ENCODE measurements at places on chromosomes 6 and 20. TPM values are rescaled to one million over a fixed set of nuclear protein-coding genes. Genes with fewer than 3 reads are reported as not detected.

GSTA4 gene
- total RNA-seq, result not detected

- DNase-seq, result no peak
Measured at GRCh38 chr20:58023781-58024180, 204.7 kb downstream of the ANKRD60 start.

DNA sequence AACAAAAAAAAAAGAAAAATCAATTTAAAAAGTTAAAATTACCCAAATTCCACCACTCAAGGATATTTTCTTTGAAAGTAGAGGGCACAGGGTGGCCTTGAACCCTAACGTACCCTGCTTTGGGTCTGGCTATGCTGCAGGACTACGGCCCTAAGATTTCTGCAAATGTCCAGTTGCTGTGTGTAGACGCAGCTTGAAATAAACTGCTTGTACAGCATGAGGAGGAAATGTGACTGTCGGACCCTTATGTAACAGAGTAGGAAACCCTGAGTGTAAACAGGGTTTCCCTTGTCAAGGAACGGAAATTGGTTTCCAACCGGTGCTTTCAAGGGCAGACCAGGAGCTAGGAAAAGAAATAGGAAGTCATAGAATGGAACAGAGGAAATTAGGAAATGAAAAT, 60.7 kb upstream of the SHLD1 start:
- DNase-seq, result no peak

CALHM4 gene
- total RNA-seq, result not detected

DNA sequence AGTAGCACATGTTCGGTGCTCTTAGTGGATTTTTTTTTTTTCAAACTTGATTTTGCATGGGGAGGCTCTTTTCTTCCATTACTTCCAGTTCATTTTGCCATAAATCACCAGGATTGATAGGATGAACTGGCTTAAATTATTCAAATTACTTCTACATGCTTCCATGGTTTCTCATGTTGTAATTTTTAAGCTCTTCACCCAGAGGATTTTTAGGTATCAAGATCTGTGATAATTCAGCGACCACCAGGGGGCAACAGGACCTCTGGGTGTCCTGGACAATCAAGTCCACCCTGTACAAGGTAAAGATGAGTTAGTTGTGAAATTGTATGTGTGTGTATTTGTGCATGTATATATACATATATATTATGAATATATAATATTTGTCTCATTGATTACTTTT, 4.2 kb upstream of the EPHA7 start:
- DNase-seq, result no peak

DNA sequence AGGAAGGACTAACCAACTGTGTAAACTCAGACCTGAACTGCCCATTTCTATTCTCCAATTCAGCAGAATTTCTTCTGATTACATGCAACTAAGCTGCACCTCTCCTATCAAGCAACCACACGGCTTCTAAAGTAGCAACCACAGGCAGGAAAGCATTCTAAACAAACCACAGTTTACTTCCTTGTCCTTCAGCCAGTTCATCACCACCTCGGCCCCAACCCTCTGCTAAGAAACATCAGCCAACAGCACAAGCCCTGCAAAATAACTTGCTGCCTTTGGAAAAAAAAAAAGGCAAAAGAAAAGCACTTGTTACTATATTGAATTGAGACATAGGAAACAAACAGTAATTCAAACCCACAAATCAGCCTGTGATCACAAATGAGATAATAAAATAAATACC, 140.3 kb downstream of the NFATC2 start:
- peak; percentile 42 for DNase-seq

DNA sequence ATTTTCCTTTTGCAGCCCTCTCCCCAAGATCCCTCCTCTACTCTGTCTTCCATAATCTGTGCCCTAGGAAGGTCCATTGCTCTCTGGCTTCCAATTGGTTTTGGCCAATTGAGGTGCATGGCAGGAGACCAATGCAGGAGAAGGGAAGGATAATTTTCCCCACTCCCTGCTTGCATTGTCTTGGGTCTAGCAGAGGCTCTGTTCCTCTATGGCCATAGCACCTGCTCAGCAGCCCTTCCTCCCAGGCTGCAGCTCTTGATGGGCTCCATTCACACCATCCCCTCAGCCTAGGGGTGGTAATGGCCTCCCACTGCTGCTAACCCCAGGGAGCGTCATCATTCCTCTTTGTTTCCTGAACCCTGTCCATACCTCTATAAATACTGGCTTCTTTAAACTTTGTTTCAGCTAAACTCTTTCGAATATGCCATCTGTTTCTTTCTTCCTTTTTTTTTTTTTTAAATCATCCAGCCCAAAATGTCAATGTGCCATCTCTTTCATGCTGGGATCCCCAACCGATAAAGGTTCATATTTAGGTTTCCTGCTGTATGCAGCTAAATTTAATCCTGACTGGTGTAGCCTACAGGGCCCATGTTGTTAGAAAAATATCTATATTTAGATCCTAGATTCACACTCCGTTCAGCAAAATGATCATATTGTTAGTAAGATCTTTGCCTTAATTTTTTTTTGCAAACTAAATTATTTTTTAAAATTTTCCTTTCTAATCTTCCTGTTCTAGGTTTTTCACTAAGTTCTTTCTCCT, 63.8 kb downstream of the HECA start:
- no peak for DNase-seq

- DNase-seq, result no peak
Measured at GRCh38 chr6:17867880-17868279, 119.6 kb downstream of the KIF13A start.

- no peak for DNase-seq
Measured at GRCh38 chr20:44429017-44429339, 46.7 kb upstream of the TTPAL start.

GRCh38 chr6:156126535-156126934, 650.6 kb upstream of the ARID1B start:
- no peak for DNase-seq

DNA sequence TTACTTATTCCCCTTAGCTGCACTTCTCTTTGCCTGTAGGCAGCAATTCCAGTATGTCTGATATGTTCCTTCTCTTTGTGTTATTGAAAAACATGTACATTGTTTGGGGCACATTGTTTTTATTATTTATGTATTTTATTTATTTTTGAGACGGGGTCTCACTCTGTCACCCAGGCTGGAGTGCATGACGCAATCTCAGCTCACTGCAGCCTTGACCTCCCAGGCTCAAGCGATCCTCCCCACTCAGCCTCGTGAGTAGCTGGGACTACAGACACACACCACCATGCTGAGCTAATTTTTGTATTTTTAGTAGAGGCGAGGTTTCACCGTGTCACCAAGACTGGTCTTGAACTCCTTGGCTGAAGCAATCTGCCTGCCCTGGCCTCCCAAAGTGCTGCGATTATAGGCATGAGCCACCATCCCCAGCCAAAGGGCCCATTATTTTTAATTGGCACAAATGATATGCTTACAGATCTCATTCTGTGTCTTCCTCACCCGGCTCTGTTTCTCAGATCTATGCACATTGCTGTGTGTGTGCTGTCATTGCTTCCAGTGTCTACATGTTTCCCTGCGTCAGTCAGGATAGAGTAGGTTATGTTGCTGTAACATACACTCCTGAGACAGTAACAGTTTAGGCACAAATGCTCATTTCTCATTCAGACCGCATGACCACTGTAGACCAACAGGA, 54.1 kb upstream of the NELFCD start:
- DNase-seq, result no peak

DNA sequence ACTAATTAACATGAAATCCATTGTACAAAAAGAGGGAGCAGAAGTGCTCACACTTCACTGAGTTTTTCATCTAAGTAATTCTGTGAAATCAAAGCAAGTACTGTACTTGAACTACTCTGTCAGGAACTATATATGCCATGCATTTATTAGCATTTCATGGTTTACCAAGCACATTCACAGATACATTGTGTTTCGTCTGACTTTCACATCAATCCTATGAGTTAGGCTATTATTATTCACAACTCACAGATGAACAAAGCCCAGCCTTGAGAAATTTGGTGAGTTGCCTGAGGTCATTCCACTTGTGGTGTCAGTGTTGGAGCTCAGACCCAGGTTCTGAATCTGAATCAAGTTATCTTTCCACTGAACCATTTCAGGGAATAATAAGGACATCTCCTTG, 33.7 kb upstream of the TENT5A start:
- no peak for DNase-seq

DNA sequence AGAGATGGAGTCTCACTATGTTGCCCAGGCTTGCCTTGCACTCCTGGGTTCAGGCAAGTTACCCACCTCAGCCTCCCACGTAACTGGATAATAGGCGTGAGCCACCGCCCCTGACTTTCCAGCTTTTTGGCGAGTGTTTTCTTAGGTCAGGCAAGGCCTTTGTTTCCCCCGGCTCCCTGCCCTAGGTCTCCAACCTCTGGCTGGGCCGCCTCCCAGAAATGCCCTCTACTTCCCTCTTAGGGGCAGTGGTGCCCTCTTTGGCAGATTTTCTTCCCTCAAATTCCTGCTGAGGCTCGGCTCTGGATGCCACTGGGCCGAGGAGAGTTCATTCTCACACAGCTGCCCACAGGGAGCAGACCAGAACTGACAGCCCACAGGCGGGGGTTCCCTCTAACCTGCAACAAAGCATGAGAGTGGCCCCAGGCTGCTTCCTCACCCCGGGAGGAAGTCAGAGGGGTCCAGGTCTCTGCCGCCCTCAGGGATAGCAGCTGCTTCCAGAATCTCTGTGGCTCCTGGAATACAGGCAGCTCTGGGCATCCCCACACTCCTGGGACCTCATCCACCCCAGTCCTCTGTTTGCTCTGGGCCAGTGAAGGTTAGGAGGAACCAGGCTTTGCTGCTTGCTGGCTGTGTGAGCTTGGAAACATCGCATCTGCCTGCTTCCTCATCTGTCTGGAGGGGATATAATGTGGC, 56.5 kb downstream of the TCP11 start:
- DNase-seq, result no peak

- DNase-seq, result no peak
Measured at GRCh38 chr6:161543684-161544309, 269.9 kb upstream of the AGPAT4 start.

HCRTR2 gene
- not detected for total RNA-seq

DNA sequence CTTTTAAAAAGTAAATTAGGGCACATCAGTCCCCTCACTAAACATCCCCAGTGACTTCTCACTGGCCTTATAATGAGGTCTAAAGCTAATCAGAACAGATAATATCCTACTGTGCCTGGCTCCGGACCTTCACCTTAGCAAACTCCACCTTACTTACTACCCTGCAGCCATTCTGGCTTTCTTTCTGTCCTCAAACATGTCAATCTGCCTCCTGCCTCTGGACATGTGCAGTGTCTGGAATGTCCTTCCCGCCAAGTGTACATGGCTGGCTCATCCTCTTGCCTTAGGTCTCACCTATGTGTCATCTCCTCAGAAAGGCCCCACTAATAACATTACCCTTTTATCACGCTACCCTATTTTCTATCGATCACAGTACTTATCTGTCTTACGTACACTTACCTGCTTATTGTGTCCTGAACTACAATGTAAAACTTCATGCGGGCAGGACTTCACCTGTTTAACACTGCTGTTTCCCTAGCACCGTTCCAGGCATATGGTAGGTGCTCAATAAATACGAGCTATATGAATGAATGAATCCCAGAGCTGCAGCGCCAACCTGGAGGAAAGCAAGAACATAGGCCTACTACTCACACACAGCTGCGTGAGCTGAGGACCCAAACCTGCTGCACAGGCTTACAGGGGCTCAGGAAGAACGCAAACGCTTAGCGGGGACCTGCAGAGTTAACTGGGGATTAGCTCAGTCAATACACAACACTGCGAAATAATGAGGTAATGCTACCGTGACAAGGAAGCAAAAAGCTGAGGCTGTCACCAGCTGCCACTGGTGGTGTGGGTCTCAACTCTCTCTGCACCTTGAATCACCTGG, 991 bp downstream of the UQCC2 start:
- DNase-seq, result no peak

TMC2 gene
- total RNA-seq, result not detected

GRCh38 chr6:138518054-138518453, 18.8 kb upstream of the NHSL1 start:
- no peak for DNase-seq
